Mesenteric fat pad (tissue), 1 donor: ENCODE measurements at places on chromosomes 5 and 9. TPM values are rescaled to one million over a fixed set of nuclear protein-coding genes. Genes with fewer than 3 reads are reported as not detected.

GRCh38 chr9:136330406-136330990 is 3.2 kb downstream of the GPSM1 start:
- no peak for DNase-seq

DNA sequence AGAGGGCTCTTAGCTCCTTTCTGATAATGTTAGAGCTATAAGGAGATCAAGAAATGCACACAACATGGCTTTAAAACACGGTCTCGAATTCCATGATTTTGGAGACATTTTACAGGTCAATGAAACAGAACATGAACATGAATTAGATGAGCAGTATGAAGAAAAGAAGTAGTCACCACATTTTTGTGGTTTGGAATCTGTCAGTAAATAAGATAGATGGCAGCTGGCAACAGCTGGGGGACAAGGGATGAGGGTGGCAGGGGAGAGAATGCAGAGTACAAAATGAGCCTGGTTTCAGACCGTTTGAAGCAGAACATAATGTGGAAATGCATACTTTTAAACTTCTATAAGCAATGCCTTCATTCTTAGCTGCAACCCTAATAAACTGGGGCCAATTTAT is 107.1 kb downstream of the OXCT1 start:
- no peak for DNase-seq

DNA sequence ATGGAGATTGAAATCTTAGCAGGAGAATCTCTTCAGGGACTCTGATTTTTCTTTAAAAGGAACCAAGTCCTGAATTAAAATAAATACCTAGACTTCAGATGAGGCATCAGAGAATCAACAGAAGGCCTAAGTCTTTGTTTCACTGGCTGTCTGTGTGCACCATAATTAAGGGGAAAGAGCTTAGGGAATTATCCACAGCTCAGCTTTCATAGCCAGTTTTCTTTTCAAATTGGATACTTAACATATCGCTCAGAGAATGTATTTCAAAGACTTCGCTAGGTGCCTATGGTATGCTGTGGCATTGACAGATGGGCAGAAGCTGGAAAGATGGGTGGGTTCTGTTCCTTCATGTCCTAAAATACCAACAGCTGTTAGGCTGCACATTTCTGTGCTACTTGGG is 325.8 kb downstream of the TMEM38B start:
- DNase-seq, result no peak

- no peak for DNase-seq
Observed at GRCh38 chr9:1612886-1613285, 402.3 kb upstream of the SMARCA2 start.

GRCh38 chr5:39604491-39604890 is 179.7 kb upstream of the DAB2 start:
- no peak for DNase-seq

The TEX10 gene
- total RNA-seq, result 10.1 TPM

The TMEM215 gene
- total RNA-seq, result not detected

The PRDM9 gene
- total RNA-seq, result not detected

The PPP1R2B gene
- total RNA-seq, result not detected

The EQTN gene
- not detected for total RNA-seq

The CCL27 gene
- total RNA-seq, result not detected

The CCNJL gene
- 0.80 TPM for total RNA-seq

The SLC35D2 gene
- 17.0 TPM for total RNA-seq
